Kidney epithelial cell (primary cell): ENCODE measurements at places on chromosomes 1 and 21.

DNA sequence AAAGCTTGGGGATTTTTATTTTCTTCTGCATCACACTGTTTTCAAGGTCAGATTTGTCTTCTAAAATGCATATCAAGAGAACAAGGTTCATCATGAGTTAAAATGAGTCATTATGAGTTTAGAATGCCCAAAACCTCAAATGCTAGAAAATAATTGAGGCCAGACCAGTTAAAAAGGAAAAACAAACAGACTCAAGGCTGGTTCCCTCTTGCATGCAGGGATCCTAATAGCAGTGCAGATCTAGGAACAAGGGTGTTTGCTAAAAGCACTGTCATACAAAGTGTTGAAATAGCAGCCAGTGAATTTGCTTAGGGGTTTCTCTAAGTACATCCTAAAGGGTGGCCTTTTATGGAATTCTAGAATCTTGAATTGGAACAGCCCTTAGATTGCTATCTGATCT, 15.3 kb downstream of the BEND5 start:
- no peak for DNase-seq

GRCh38 chr1:151853411-151853943, at the start of gene THEM5:
Gene THEM5 (minus strand): TSS chr1:151853712. CDS start chr1:151853565, 147 bp downstream.
- DNase-seq, result no peak

DNA sequence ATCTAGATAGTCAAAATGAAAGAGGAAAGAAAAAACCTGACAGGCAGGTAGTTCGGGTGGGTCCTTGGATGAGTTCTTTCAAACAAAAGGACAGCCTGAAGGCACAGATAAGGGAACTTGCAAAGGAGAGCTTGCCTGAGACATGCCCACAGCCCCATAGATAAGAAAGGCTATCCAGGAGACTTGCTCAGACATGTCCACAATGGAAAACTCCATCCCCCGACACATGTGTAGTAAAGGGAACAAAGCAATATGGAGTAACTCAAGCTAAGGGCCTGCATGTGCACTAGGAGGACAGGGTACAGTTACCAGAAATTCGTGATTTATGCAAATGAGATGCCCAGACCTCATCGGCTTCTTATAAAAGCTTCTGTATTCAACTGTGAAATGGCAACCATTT, 281.5 kb downstream of the NEGR1 start:
- DNase-seq, result no peak

DNA sequence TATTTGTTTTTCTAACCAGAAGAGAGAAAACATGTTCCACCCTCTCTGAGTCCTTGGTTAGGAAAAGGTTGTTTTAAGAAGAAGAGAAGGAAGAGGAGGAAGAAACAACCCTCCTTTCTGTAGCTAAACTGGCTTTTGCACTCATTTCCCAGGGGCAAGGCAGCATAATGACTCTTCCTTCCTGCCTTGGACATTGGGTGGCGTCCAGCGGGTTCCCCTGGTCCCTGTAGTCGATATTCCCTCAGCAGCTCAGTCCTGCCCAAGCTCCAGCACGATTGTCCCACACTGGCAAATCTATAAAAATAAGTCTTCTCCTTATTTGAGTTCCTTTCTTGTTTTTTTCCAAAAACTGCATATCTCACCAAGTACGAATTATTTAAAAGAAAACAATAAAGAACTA, 81.2 kb downstream of the TEX35 start:
- DNase-seq, result no peak

- DNase-seq, result no peak
Observed at GRCh38 chr1:46526013-46526690, 25.3 kb downstream of the KNCN start.
